ENCODE measurements at places on chromosomes 16 and 17.

- no peak for DNase-seq
Measured at GRCh38 chr16:12082226-12082887, 105.8 kb downstream of the SNX29 start.

GRCh38 chr17:70891306-70891705 is 722.0 kb downstream of the KCNJ2 start:
- no peak for DNase-seq

DNA sequence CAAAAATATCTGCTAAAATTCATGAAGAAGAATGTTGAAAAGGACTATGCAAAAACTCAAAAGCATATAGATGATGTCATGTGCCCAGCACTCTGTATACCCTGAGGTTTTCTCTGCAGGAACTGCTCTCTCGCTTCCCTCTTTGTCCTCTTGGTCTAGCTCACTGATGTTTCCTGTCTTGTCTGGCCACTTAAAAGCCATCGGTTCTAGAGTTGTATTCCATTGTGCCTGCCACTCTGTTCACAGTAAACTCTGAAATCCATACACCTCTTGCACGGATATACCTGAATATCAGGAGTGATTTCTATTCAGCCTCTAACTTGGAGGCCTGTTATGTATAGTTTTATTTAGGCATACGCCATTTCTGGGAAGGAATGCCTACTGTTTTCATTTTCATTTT is 101.0 kb upstream of the CNTNAP4 start:
- no peak for DNase-seq

DNA sequence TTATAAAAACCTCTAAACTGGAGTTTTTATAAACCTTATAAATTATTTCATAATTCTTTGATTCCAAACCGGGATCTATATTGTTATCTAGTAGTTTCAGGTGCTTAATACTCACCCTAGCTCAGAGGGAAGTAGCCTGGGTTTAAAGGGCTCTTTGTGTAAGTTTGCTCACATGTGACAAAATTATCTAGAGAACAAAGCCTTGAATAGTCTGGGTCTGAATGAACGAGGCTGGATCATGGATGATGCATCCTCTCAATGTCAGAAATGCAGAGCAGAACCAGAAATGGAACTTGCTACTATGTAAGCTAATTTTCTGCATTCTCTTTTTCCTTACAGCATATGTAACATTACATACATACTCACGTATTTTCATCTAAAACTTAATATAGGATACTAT is 103.9 kb upstream of the NETO2 start:
- no peak for DNase-seq

DNA sequence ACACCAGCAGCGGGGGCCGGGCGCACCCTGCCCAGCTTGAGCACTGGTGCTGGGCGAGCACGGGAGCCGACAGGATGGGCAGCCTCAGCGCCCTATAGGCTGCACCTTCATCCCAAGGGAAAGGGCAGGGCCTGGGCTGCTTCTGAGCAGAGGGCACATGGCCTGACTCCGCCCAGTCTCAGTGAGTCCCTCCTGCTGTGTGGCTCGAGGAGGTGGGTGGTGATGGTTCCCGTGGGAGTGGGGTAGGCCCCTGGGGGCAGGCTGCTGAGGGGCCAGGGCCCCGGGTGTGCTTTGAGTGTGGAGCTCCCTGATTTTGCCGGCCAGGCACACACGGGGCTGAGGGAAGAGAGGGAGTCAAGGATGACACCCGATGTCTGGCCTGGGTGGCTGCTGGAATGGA is 37.9 kb downstream of the TSC2 start:
- DNase-seq, result no peak
